Caki2 (cell line): ENCODE measurements at places on chromosomes 7 and 10. TPM values are rescaled to one million over a fixed set of nuclear protein-coding genes. Genes with fewer than 3 reads are reported as not detected.
A peak's percentile ranks its signal among the peaks of the same experiment; 100 is the strongest.

The CYP3A4 gene
- total RNA-seq = not detected in 2 replicates

DNA sequence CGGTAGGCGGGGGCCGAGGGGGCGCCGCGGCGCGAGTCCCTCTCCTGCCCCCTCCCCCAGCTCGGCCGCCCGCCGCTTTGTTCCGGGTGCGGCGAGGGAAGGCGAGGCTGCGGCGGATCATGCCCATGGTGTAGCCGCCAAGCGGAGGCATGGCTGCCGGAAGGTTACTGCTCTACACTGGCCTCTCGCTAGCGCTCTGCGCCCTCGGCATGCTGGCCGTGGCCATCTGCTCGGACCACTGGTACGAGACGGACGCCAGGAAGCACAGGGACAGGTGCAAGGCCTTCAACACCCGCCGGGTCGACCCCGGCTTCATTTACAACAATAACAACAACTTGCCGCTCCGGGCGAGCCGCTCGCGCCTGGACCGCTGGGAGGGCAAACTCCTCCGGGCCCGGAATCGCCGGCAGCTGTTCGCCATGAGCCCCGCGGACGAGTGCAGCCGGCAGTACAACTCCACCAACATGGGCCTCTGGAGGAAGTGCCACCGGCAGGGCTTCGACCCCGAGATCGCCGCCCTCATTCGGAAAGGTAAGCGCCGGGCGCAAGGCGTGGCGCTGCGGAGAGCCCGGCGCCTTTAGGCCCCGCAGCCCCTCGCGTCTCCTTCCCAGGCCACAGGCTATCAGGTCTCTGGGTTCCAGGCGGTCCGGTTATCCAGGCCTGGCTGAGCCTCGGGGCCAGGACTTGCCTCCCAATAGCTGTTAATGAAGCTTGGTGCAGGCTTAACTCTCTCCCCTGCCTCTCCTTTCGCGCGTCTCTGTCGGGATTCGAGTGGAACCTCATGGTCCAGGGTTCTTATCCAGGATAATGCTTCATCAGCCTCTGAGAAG lies 513 bp downstream of the TMEM178B start:
- peak; percentile 60 for DNase-seq

The CXCL12 gene
- total RNA-seq = 0.14 TPM in 1 of 2 replicates, not detected in the other

- no peak for DNase-seq
Measured at GRCh38 chr10:13820964-13821337, 234.2 kb downstream of the PRPF18 start.

DNA sequence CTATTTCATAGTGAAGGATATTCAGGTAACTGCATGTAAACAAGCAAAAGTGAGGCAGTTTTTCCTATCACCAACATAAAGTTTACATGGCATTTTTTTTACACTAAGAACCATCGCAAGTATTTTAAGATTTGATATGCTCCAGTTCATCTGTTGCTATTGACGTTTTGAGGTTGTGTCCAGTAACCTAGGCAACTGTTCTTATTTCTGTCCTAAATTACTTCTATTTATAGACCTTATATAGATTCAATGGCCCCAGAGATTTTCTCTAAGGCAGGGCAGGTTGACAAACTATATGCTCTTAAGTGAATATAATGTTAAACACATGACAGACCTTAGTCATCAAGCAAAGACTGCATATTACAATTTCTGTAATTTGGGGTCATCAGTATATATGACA lies 830.2 kb upstream of the LRRTM3 start:
- no peak for DNase-seq

The PARD3 gene
- total RNA-seq = 237 and 254 TPM in 2 replicates

The EBLN1 gene
- total RNA-seq = not detected in 2 replicates

The CARD11 gene
- total RNA-seq = 9.7 and 10.3 TPM in 2 replicates

- no peak for DNase-seq
Measured at GRCh38 chr7:34143402-34143801, 238.1 kb downstream of the BMPER start.

The ASB13 gene
- 21.4 and 28.8 TPM in 2 replicates for total RNA-seq

The PKD2L1 gene
- total RNA-seq = not detected in 2 replicates

The MBL2 gene
- 0.17 TPM in 1 of 2 replicates, not detected in the other for total RNA-seq

The KCND2 gene
- total RNA-seq = not detected in 2 replicates

The RAB19 gene
- total RNA-seq = 6.3 TPM in 1 of 2 replicates, not detected in the other

- DNase-seq = peak; percentile 2
Measured at GRCh38 chr10:49397036-49397999, 1.4 kb upstream of the DRGX start.

DNA sequence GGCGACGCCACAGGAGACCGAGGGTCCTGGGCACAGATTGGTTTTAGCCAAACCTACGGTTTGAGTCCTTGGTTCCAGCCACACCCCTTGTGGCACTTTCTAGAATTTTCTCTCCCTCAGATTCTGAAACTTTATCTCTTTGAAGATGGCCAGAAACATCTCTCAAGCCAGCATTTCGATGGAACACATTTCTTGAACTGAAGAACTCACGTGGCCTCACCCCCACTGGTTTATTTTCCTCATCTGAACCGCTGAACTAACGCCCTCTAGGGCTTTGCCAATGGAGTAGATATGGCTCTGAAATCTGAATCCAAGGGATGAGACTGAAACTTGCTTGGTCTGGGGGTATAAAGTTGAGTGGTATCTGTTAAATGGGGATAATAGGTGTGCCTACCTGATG lies 6.7 kb upstream of the SPAM1 start:
- no peak for DNase-seq

The SVIL gene
- 59.4 and 65.4 TPM in 2 replicates for total RNA-seq

The UTF1 gene
- total RNA-seq = not detected in 2 replicates

GRCh38 chr7:39712751-39713150 lies 89.4 kb downstream of the RALA start:
- no peak for DNase-seq

DNA sequence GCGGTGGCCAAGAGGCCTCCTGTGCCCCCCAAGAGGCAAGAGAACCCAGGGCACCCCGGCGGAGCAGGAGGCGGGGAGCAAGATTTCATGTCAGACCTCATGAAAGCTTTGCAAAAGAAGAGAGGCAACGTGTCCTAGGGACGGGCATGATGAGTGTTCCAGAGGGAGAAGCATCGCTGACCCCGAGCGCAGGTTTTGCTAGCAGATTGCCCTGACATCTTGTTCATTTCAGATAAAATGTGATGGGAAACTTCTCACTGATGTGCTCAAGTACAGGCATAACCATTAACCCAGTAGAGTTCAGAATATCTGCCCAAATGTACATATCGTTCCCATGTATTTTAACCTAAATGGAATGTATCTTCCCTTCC lies 129.2 kb downstream of the APBB1IP start:
- DNase-seq = no peak

The ENTPD7 gene
- total RNA-seq = 41.6 and 44.5 TPM in 2 replicates

The CPN1 gene
- total RNA-seq = not detected in 2 replicates

The OR9A2 gene
- total RNA-seq = not detected in 2 replicates
